Central memory CD4-positive, alpha-beta T cell (primary cell): ENCODE measurements at places on chromosomes 16 and 17.
A peak's percentile ranks its signal among the peaks of the same experiment; 100 is the strongest.

- DNase-seq: no peak
Observed at GRCh38 chr17:80267391-80267790, 6.7 kb downstream of the RNF213 start.

- no peak for DNase-seq
Observed at GRCh38 chr17:27764589-27764988, 35.7 kb downstream of the NOS2 start.

GRCh38 chr17:52160136-52160567 lies 1.6 kb upstream of the CA10 start:
- DNase-seq: no peak

DNA sequence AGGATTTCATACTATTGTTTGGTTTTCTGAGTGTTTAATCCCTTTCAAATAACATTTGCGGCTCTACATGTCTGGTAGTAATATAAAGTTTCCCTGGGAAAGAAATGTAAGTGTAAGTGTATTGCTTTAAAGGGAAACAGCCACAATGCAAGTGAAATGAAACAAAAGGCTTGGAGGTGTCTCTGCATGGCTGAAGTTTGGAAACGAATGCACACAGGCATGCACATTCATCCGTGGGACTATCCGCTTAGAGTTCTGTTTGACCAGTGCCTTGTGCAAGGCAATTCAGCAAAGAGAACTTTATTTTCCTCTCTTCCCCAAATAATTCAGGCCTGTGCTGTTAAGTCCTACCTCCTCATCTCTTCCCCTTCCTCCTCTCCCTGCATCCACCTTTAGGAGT lies 56.1 kb upstream of the MRTFB start:
- no peak for DNase-seq

GRCh38 chr16:71352963-71353460 lies 5.5 kb upstream of the CALB2 start:
- DNase-seq: no peak

DNA sequence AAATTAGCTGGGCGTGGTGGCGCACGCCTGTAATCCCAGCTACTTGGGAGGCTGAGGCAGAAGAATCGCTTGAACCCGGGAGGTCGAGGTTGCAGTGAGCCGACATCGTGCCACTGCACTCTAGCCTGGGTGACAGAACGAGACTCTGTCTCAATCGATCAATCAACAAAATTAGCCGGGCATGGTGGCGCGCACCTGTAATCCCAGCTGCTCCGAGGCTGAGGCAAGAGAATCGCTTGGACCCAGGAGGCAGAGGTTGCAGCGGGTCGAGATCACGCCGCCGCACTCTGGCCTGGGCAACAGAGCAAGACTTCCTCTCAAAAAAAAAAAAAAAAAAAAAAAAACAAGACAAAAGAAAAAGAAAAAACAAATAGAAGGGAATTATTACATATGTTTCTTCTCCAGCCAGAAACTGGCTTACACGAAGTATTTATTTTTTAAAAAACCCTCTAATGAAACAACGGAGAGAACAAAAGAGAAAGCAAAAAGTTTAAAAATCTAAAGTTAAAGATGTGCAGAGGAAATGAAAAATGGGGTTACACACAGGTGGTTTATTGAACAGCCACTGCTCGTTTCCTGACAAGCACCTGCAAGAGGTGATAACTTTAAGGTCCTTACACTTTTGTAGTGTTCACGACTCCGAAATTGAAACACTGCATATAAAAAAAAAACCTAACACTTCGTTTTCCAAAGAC lies 1.4 kb downstream of the SYNRG start:
- DNase-seq: peak; percentile 71

GRCh38 chr17:79671085-79671694 lies 59.6 kb upstream of the ENPP7 start:
- DNase-seq: no peak

DNA sequence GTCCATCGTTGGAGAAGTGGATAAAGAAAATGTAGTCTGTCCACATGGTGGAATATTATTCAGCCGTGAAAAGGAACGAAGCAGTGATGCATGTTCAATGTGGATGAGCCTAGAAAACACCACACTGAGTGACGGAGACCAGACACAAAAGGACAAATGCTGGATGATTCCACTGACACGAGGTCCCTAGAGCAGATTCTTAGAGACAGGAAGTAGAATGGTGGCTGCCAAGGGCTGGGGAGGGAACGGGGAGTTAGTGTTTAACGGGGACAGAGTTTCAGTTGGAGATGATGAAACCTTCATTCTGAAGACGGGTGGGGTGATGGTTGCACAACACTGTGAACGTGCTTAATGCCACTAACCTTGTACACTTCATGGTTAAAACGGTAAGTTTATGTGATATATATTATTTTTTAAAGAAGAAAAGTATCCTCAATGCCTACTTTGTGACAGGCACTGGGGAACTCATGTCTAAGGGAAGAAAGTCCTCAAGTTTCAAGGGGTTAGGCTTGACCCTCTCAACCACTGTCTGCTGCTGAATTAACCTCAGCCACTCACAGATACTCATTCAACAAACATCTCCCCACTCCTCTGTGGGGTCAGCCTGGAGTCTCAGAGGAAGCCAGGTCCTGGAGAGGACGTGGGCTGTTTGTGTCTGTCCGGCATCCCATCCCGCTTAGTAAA lies 17.6 kb downstream of the C16orf74 start:
- DNase-seq: no peak

- no peak for DNase-seq
Observed at GRCh38 chr16:87762071-87762571, 3.7 kb downstream of the KLHDC4 start.

DNA sequence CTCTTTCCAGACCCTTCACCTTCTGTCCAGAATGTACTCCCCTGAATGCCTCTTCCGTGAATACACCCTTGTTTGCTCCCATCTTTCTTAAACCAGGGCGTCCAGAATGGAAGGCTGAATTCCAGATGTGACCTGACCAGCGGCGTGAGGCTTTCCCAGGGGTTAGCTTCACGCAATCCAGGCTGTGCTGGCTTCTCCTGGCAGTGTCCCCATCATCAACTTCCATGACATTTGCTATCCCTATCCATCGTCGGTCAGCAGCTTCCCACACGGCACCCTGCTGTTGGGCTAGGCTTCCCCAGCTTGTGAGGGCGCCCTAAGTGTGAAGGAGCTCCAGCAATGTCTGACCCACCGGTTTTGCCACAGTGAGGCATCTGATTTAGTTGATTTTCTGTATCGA lies 339.8 kb upstream of the TNRC6C start:
- no peak for DNase-seq

- no peak for DNase-seq
Observed at GRCh38 chr16:1674751-1675664, 3.1 kb upstream of the JPT2 start.

DNA sequence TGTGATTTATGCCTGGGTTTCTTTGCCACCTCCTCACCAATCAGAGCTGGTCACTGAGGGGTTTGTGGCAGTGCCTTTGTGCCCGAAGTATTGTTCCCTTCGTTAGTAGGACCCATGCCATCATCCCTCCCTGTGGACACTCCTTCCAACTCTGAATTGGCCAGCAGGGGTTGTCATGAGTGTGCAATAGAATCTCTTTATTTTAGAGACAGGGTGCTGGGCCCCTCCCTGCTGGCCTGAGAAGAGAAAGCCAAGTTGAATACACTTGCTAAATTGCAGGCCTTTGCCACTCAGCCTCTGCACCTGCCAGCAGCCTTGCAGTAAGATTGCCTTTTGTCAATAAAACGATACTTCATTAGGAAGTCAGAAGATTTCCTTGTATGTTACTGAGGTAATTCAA lies 40.7 kb upstream of the SLC12A3 start:
- DNase-seq: no peak

DNA sequence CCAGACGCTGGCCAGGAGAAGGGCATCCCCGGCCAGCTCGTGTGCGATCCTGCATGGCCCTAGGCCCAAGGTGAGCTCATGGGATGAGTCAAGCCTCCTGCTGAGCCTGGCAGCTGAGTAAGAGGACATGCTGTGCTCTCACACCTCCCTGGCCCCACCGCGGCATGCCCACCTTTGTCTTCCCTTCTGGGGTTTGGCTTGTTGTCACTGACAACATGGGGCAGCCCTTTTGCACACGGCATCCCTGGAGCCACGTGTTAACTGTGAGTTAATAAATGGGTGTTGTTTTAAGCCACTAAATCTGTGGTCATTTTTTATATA lies 8.9 kb upstream of the TNS4 start:
- no peak for DNase-seq

- DNase-seq: peak; percentile 48
Observed at GRCh38 chr17:82300707-82301270, 16.6 kb downstream of the CD7 start.

DNA sequence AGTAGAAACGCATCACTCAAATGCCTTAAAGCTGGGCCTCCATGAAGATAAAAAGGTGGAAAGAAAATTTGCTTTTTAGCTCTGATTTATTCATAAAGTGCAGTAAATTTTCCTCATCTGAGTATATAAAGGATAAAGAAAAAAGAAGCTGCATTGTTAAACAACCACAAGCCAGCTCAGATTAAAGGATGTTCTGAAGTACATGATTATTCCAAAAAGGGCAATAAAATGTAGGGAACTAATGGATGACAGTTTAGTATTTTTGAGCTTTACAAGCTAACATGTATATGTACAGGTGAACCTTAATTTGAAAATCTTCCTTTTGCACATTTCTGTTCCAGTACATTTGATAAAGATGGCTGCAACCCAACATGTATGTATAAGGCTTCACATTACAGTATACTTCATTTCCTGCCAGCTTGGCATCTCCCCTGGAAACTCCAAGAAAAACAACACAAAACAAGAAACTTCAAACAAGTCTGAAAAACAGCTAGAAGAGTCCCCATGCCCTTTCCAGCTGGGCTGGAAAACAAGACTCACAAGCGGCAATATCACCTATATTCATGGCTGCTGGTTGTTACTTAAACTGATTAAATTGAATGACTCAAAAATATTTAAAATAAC lies 225.7 kb downstream of the CEP112 start:
- no peak for DNase-seq

DNA sequence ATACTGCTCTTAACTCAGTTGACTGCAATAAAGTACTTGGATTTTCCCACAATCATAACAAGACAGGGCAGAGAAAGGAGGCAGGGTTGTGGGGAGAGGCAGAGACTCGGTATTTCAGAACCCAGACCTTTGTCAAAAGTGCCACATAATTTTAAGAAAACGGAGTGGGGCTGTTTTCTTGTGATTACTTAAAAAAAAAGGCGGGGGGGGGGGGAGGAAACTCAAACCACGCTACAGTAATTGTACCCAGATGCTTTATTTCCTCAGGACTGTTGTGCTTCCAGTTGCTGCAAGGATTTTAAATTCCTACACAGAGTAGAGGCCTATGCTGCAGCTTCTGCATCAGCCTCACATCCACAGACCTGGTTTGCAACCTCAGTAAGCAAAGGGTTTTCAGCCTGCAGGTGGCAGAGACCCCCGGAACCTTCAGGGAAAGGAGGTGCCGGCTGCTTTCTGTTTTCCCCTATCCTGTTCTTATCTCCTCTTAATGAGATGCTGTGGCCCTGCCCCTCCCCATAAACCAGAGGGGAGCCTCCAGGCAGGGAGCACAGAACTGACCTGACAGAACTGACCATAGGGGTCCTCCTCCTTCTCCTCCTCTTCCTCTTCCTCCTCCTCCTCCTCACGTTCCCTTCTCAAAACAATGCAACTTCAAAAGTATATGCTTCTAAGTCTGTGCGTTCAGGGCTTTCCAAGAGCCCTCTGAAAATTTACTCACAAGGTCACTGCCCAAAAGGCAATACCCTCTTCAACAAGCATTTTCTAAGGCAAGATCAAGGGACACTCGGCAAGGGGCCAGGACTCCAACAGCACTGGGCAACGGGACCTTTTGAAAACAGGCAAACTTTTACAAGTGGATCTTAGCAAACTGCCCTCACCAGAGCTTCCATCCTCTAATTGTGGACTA lies 7.5 kb downstream of the AXIN2 start:
- DNase-seq: no peak

DNA sequence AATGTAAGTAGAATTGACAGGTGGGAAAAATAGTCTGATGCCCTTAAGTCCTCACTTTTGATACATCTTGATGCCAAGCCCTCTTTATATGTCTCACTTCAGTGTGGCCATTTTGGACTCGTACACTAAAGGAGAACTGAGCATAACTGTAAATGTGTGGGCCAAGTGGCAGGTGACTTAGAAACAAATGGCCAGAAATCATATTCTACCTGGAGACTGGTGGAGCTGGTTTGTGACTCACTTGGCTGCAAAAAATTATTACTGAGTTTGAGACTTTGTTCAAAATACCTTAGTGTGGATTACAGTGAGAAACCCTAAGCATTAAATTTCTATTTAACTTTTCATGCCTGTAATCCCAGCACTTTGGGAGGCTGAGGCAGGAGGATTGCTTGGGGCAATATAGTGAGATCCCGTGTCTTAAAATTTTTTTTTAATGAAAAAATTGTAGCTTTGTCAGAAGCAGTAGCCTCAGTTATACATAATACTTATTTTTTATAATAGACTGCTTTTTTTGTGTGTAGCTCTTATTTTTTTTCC lies 5.0 kb downstream of the HAPSTR1 start:
- no peak for DNase-seq

DNA sequence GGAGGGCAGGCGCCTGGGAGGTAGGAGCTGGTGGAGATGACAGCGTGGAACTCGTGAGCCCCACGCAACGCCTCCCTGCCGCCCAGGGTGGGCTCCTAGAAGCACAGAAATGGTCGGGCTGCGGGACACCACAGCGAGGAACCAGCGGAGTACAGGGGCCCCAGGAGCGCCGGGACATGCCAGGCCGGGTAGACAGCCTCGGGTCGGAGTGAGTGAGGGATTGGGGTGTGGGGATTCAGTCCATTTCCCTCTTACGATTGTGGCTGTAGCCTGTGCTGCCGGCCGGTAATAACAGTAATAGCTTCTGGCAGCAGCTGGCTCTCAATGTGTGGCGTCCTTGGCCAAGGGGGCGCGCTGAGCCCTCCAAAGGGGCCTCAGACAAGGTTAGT lies 12.2 kb upstream of the CES3 start:
- no peak for DNase-seq

DNA sequence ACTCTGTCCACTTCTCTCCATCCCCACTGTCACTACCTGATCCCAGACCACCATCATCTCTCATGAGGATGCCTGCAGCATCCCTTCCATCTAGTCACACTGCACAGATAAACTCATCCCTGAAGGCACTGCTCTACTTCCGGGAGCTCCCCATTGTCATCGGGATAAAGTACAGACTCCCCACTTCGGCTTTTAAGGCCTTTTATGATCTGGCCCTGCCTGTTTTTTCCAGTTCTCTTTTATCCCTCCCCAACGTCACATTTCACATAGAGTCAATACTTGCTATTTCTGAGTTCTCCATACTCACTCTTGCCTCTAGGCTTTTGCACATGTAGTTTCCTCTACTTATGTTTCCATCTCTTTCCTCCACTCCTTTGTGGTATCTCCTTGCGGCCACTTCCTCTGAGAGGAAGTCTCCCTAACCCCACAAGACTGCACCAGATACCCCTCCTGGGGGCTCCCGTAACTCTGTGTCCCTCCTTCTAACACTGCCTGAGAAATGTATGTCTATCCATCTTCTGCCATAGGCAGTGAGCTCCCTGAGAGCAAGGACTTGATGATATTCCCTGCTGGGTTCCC lies 66.9 kb downstream of the COPRS start:
- no peak for DNase-seq
